ENCODE measurements at places on chromosomes 4 and X. TPM values are rescaled to one million over a fixed set of nuclear protein-coding genes. Genes with fewer than 3 reads are reported as not detected.

SLC9A7 gene
- 45.4 TPM for total RNA-seq

GABRG1 gene
- not detected for total RNA-seq

NUDT11 gene
- total RNA-seq = 12.2 TPM

C4orf36 gene
- 0.77 TPM for total RNA-seq

All from uterine smooth muscle cell (primary cell).